Ovary (tissue), 10 donors: ENCODE measurements at places on chromosomes 3 and 15. TPM values are rescaled to one million over a fixed set of nuclear protein-coding genes. Genes with fewer than 3 reads are reported as not detected.

- no peak for DNase-seq
- H3K27ac ChIP-seq = no peak overlapping the region
- H3K36me3 ChIP-seq = no peaks in the 10 kb centered on the region
- no peak overlapping the region for H3K4me3 ChIP-seq
- H3K27me3 ChIP-seq = no peaks in the 10 kb centered on the region
Observed at GRCh38 chr3:31858439-31858838, 122.6 kb downstream of the OSBPL10 start.

DNA sequence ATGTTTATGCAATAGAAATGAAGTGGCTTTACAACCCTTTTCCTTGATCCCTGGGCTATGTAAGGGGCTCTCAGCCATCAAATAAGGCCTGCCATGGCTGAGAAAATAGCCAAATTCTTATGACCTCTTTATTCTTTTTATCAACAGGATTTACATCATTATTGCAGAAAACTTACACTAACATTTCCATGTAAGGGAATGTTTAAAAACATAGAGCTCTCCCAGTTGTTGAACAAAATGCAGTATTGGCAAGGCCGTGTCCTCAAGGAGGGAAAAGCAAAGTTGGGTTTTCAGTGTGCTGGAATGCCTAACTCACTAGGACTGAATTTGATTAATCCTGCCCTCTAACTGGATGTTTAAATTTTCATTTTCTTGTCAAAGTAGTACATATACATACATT is 22.3 kb downstream of the NR2C2 start:
- peak overlapping the region; percentile 34 for H3K27ac ChIP-seq
- H3K36me3 ChIP-seq = no peaks in the 10 kb centered on the region
- no peak overlapping the region for H3K4me3 ChIP-seq
- H3K27me3 ChIP-seq = no peaks in the 10 kb centered on the region

Gene GALNT15
- 71.1 TPM for total RNA-seq

DNA sequence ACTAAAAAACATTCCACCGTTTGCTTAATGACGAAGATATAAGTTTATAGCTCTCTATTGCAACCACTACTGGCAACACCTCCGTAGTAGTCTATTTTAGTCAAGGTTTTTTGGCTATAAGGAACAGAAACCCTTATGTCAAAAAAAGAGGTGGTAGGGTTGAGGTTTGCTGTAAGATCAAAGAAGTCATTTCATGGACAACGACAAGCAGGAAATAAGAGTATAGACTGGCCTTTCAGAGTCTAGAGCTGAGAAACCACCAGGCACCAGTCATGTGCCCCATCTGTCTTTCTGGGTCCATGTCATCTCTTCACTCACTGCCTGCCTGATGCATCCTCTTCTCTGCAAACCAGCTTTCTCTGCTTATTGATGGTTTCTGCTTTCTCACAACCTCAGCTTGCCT is 42.7 kb downstream of the THBS1 start:
- no peak for DNase-seq
- no peak overlapping the region for H3K27ac ChIP-seq
- H3K4me3 ChIP-seq = no peak overlapping the region
- peaks cover 16% of the 10 kb centered on the region for H3K4me1 ChIP-seq
- no peaks in the 10 kb centered on the region for H3K36me3 ChIP-seq

DNA sequence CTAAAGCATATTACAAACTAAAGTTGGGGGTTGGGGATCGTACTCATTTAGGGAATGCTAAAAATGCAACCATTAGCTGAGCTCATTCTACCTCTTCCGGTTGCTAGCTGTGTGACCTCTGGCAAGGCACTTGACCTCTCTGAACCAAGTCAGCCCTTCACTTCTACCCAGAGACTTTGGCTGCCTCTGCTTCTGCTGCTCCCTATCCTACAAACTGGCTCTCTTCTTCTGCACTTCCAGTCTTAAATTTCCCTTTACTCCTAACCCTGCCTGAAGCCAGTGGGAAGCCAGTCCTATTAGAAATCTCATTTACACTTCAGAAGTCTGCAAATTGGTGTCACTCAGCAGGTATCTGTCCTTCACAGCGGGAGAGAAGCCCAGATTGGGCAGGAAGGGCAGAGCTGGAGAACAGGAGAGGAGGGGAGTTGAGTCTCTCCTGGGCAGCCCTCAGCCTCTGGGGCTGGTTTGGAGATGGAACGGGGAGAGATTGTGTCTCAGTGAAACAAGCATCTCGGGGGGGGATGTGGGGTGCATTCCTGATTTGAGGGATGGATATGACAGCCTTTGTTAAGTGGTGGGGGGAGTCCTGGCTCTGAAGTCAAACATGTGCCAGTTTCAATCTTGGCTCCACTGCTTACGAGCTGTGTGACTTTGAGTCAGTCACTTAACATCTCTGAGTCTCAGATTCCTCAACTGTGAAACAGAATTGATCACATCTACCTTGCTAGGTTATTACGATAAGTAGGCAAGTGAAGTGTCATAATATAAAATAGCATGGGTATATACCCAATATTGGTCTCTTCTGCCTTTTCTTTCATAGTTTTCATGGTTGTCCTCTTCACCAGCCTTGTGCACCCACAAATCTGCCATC is 7.8 kb upstream of the AEN start:
- H3K4me1 ChIP-seq = no peaks in the 10 kb centered on the region
- no peak for DNase-seq
- H3K27ac ChIP-seq = no peak overlapping the region
- no peak overlapping the region for H3K4me3 ChIP-seq

GRCh38 chr3:197521277-197522182 is 34.2 kb downstream of the BDH1 start:
- DNase-seq = no peak
- peaks cover 1% of the 10 kb centered on the region for H3K4me1 ChIP-seq
- no peaks in the 10 kb centered on the region for H3K36me3 ChIP-seq
- no peak overlapping the region for H3K27ac ChIP-seq

DNA sequence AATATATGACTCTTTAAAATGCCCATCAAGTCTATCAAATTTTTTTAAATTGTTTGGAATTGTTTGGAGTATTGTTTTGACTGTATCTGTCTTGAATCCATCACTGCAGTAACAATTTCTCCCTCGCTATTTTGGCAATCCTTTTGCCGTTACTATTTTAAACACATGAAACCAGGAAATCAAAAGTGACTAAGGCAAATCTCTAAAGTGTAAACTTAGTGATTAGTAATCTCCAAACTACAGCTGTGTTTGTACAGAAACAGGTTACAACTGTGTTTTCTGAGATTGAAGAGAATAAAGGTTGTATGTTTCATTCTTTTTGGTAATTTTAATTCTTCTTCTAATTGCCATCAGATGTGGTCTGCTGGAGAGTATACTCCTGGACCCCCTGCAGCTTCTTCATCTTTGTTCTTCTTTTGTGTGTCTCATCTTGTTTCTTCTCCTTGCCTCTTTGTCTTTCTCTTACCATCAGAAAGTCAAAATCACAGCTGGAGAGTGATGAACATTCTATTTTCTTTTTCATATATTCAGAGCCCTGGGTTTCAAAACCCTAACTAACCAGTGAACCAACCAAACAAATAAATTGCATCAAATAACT is 465.4 kb downstream of the RBMS3 start:
- H3K36me3 ChIP-seq = no peaks in the 10 kb centered on the region
- H3K27ac ChIP-seq = no peak overlapping the region
- H3K27me3 ChIP-seq = no peaks in the 10 kb centered on the region

DNA sequence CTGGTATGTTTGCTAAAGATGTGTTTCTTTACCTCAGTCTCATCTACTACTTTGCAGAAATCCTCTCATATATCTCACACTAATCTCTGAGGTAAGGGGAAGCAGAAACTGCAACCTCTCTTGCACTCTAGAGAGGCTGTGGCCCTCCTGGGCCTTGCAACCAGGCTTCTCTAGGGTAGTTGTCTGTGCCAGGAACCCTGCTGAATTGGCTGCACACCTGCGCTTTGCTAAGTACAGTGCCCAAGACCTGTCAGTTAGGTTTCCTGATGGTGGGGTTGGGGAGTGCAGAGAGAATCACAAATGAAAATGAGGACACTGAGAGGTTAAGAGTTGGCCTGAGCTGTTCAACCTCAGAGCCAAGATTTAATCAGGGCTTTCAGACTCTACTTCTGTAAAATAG is 117.2 kb upstream of the PLXNA1 start:
- no peaks in the 10 kb centered on the region for H3K4me1 ChIP-seq
- no peak for DNase-seq
- no peak overlapping the region for H3K27ac ChIP-seq
- no peak overlapping the region for H3K4me3 ChIP-seq
- no peaks in the 10 kb centered on the region for H3K36me3 ChIP-seq

GRCh38 chr15:67110958-67111864 is 45.8 kb downstream of the SMAD3 start:
- H3K4me1 ChIP-seq = peaks cover 41% of the 10 kb centered on the region
- no peaks in the 10 kb centered on the region for H3K36me3 ChIP-seq
- no peaks in the 10 kb centered on the region for H3K27me3 ChIP-seq
- no peak overlapping the region for H3K4me3 ChIP-seq
- H3K27ac ChIP-seq = no peak overlapping the region

Gene MYLK
- 205 TPM for total RNA-seq

DNA sequence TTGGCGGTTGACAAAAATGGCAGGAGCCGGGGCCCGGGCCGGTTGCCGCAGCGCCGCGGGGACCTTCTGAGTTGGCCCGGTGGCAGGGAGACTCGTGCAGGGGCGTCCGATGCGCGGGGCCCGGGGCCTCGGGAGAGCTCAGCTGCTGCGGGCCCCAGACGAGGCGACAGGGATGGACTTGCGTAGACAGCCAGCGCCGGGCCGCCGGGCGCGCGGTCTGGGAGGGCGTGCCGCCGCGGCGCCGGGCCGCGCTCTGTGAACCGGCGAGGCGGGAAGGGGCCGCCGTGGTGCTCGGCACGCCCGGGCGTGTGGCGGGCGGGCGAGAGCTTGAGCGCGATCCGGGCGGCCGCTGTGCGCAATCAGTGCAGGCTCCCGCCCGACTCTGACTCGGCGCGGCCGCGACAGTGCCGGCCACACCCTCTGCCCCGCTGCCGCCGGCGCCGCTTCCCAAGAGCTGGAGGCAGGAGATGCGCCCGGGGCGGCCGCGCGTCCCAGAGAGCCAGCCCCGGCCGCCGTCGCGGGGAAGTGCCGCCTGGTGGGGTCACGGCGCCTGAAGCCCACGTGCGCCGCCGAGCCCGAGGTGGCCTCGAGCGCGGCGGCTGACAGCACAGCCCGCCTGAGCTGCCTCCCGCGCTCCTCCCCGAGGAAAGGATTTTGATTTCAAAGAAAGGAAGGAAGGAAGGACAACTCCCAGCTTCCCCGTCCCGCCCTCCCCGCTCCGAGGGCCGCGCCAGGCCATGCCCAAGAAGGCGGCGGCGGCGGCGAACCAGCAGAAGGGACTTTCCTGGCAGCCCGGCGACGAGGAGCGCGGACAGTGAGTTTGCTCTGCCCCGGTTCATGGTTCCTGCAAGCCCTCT is 657 bp downstream of the TLNRD1 start:
- no peaks in the 10 kb centered on the region for H3K27me3 ChIP-seq
- peaks cover 10% of the 10 kb centered on the region for H3K4me1 ChIP-seq
- peak overlapping the region; percentile 96 for H3K27ac ChIP-seq
- H3K4me3 ChIP-seq = peak overlapping the region; percentile 59
- no peaks in the 10 kb centered on the region for H3K36me3 ChIP-seq
